ENCODE measurements at places on chromosomes 4 and X. TPM values are rescaled to one million over a fixed set of nuclear protein-coding genes. Genes with fewer than 3 reads are reported as not detected.

The ESX1 gene
- total RNA-seq, result 0.10 TPM

The CT45A3 gene
- total RNA-seq, result not detected

The HSFX1 gene
- 0.21 TPM for total RNA-seq

The ADGRG2 gene
- total RNA-seq, result 11.0 TPM

The HSFX2 gene
- total RNA-seq, result 0.27 TPM

The AMOT gene
- total RNA-seq, result not detected

The EFHC2 gene
- total RNA-seq, result 0.21 TPM

The NAA11 gene
- not detected for total RNA-seq

The DTHD1 gene
- not detected for total RNA-seq

The GSPT2 gene
- 7.4 TPM for total RNA-seq

The RPS3A gene
- total RNA-seq, result 1,658 TPM

The NHS gene
- total RNA-seq, result 2.1 TPM

The NR0B1 gene
- total RNA-seq, result 22.7 TPM

The EGF gene
- total RNA-seq, result 0.45 TPM

The EMD gene
- 157 TPM for total RNA-seq

The IQCM gene
- not detected for total RNA-seq

The ZMAT1 gene
- not detected for total RNA-seq

All from A549 treated with Mapracorat at 1 μM for 4 hours (cell line).